ENCODE measurements at places on chromosomes 16 and 17. TPM values are rescaled to one million over a fixed set of nuclear protein-coding genes. Genes with fewer than 3 reads are reported as not detected.

SCGB1C2 gene
- 2.6 TPM for polyA plus RNA-seq

RCVRN gene
- not detected for polyA plus RNA-seq

DNA sequence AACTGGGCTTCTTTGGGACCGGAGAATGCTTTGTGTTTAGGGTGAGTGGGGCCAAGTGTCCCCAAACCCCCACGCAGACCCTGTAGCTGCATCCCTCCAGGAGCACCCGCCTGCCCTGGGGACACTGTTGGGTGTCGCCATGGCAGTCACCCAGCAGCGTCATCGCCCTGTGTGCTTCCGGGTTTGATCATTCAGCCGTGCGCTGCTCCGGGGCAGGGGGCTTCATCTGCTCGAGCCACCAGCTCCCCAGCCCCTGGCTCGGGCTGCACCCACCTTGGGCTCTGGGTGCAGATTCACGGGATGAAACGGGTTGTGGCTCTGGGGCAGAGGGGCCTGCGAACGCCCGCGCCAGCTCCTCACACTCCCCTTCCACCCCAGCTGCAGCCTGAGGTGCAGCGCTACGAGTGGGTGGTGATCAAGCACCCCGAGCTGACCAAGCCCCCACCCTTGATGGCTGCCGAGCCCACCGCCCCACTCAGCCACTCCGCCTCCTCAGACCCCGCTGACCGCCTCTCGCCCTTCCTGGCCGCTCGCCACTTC is 13.8 kb upstream of the ATP6V0C start:
- no peak for DNase-seq

- no peak for DNase-seq
Observed at GRCh38 chr16:81481207-81481821, 36.7 kb downstream of the CMIP start.

GRCh38 chr17:81998212-81998611 is 20.8 kb downstream of the ASPSCR1 start:
- DNase-seq, result no peak

NEUROD2 gene
- polyA plus RNA-seq, result 0.04 TPM
